ENCODE measurements at places on chromosomes 7 and 10. TPM values are rescaled to one million over a fixed set of nuclear protein-coding genes. Genes with fewer than 3 reads are reported as not detected.

CLDN12 gene
- 26.9 TPM for total RNA-seq

RASA4B gene
- 2.1 TPM for total RNA-seq

PLEKHA1 gene
- total RNA-seq: 21.3 TPM

UTF1 gene
- not detected for total RNA-seq

PRSS58 gene
- not detected for total RNA-seq

GPRIN2 gene
- 32.7 TPM for total RNA-seq

RFC2 gene
- total RNA-seq: 60.7 TPM

STOX1 gene
- 0.65 TPM for total RNA-seq

PDK4 gene
- total RNA-seq: 10.3 TPM

CALHM1 gene
- not detected for total RNA-seq

GALNT17 gene
- not detected for total RNA-seq

DIP2C gene
- total RNA-seq: 11.1 TPM

LLCFC1 gene
- not detected for total RNA-seq

OR9A2 gene
- not detected for total RNA-seq

AKR1C8 gene
- 0.16 TPM for total RNA-seq

PTTG1IP2 gene
- not detected for total RNA-seq

UNCX gene
- total RNA-seq: not detected

KRIT1 gene
- total RNA-seq: 28.8 TPM

TCAF2 gene
- 0.84 TPM for total RNA-seq

ZKSCAN1 gene
- 10.1 TPM for total RNA-seq

TMEM130 gene
- 0.31 TPM for total RNA-seq

SORCS1 gene
- not detected for total RNA-seq

ACSL5 gene
- total RNA-seq: 0.30 TPM

VPS41 gene
- 23.0 TPM for total RNA-seq

COL26A1 gene
- 0.36 TPM for total RNA-seq

SDK1 gene
- total RNA-seq: 0.72 TPM

NKX1-2 gene
- total RNA-seq: 0.06 TPM

HELLS gene
- 23.2 TPM for total RNA-seq

CPA4 gene
- 4.7 TPM for total RNA-seq

C10orf62 gene
- total RNA-seq: not detected

SMNDC1 gene
- 46.1 TPM for total RNA-seq

ARHGEF35 gene
- total RNA-seq: 0.33 TPM

GPR37 gene
- 0.64 TPM for total RNA-seq

OR13A1 gene
- not detected for total RNA-seq

ST7 gene
- 21.0 TPM for total RNA-seq

ZNF107 gene
- total RNA-seq: 2.3 TPM

STAG3 gene
- not detected for total RNA-seq

OR9A4 gene
- total RNA-seq: not detected

TSC22D4 gene
- total RNA-seq: 40.3 TPM

MARVELD1 gene
- 50.1 TPM for total RNA-seq

IFIT2 gene
- total RNA-seq: 2.0 TPM

IFIT1B gene
- total RNA-seq: not detected

HTR5A gene
- not detected for total RNA-seq

FAM25C gene
- total RNA-seq: not detected

EVX1 gene
- 0.10 TPM for total RNA-seq

SCIN gene
- 0.66 TPM for total RNA-seq

VAX1 gene
- 1.5 TPM for total RNA-seq

PRTFDC1 gene
- 18.4 TPM for total RNA-seq

MRC1 gene
- total RNA-seq: 0.03 TPM

PRPS1L1 gene
- total RNA-seq: not detected

PITX3 gene
- total RNA-seq: 0.86 TPM

EPO gene
- total RNA-seq: not detected

CELF2 gene
- total RNA-seq: 0.16 TPM
